NCI-H1105 treated with DMSO at 0.1 percent for 48 hours (cell line): ENCODE measurements at places on chromosomes 4 and X.

- no peak for DNase-seq
Observed at GRCh38 chr4:2722033-2722432, 34.1 kb downstream of the TNIP2 start.

GRCh38 chrX:40853004-40853815, 117.9 kb upstream of the MED14 start:
- DNase-seq, result no peak

DNA sequence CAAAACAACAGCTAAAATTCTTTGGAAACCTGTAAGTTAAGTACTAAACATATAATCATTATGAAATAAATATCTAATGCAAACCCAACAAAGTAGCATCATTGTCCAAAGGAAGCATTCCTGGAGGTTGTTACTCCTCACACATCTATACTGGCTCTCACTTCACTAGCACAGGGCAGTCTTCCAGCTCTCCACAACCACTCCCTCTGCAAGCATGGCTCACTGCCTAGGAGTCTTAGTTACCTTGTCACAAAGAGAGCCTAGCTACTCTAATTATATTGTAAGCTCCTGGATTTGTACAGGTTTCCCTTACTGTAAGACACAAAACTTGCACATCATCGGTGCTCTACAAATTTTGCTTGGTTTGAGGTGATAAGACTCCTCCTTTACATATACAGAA, 76.1 kb downstream of the AMMECR1 start:
- no peak for DNase-seq

- no peak for DNase-seq
Observed at GRCh38 chr4:124682384-124682783, 30.1 kb downstream of the ANKRD50 start.

GRCh38 chr4:146545102-146545501, 23.4 kb upstream of the SLC10A7 start:
- no peak for DNase-seq

GRCh38 chr4:94870146-94870545, 112.4 kb downstream of the BMPR1B start:
- no peak for DNase-seq

- no peak for DNase-seq
Observed at GRCh38 chrX:123267220-123267619, 83.1 kb downstream of the GRIA3 start.

DNA sequence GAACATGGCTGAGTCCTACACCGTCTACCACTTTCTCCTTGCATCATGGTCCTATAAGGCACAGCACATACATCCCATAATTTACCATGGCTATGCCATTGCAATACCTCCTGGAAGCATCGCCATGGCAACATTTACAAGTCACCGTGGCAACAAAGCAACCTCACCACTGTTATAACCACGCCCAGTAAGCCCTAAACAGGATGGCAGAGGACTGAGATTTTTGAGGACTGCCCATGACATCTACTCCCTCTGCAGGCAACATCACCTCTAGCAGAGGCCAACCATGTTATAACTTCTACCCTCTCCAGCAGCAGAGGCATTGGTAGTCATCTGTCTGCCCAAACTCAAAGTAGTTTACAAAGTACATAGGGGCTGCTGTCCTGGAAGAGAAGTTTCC, 29.7 kb downstream of the BCOR start:
- peak; percentile 6 for DNase-seq

- DNase-seq, result peak; percentile 75
Observed at GRCh38 chrX:10769195-10769594, 148.8 kb upstream of the MID1 start.

- DNase-seq, result peak; percentile 6
Observed at GRCh38 chrX:129654652-129655546, at the start of gene APLN. Gene APLN (minus strand): TSS chrX:129654956. CDS start chrX:129654630, 326 bp downstream.
